ENCODE measurements at places on chromosomes 7 and 10.

GRCh38 chr7:17713584-17713983 is 226.7 kb downstream of the SNX13 start:
- DNase-seq: no peak

DNA sequence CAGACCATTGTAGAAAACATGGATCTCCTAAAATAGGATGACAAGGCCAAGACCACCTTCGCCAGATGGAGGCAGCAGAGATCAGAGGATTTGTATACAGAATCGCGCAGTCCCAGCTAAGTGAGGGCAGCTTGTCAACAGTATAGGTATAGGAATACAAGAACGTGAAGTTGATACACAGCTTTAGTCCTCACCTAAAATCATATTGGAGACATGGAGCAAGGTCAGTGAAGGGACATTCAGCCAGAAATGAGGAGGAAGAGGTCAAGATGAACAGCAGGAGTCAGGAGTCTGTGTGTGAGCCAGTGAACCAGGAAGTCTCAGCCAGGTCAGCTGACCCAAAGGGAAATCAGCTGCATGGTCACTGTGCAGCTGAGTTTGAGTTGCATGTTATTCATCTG is 263.4 kb upstream of the PRKCQ start:
- no peak for DNase-seq

- DNase-seq: no peak
Measured at GRCh38 chr7:47704936-47705335, 123.0 kb upstream of the TNS3 start.

DNA sequence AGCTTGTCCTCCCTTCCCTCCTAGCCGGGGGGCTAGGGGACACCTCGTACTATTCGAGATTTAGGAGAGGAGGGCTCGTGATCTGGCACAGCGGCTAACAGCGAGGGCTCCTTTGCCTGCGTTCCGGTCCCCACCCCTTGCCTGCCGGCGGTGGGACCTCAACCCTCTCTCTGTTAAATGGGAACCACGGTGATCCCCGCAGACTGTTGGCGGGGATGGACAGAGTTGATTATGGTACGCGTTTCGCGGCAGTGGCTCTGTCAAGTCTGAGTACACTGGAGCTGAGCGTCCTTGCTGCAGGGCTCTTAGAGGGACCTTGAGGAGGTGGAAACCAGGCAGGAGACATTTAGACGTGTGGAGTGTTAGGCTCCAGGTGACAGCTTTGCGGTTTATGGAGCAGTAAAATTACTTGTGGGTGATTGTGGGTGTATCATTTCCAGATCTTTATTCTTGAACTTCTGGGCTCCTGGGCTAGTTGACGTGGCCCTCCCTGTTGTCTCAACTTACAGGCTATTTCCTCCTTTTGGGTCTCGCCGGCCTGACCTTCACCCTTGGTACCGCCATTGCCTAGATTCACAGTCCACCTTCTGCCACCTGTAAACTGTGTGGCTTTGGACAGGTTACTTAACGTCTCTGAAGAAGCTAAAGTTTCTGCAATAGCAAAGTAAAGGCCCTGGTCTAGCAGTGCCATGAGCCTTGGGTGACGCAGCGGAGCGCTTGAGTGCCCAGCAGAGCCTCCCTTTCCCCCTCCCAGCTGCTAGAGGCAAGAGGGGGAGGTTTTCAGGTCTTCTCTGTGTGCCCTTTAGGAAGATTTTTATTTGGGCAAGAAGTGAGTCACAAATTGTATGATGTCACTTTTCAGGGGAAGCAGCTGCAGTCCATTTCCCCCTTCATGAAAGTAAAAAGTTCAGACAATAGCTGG is 739 bp downstream of the CASP7 start:
- no peak for DNase-seq

DNA sequence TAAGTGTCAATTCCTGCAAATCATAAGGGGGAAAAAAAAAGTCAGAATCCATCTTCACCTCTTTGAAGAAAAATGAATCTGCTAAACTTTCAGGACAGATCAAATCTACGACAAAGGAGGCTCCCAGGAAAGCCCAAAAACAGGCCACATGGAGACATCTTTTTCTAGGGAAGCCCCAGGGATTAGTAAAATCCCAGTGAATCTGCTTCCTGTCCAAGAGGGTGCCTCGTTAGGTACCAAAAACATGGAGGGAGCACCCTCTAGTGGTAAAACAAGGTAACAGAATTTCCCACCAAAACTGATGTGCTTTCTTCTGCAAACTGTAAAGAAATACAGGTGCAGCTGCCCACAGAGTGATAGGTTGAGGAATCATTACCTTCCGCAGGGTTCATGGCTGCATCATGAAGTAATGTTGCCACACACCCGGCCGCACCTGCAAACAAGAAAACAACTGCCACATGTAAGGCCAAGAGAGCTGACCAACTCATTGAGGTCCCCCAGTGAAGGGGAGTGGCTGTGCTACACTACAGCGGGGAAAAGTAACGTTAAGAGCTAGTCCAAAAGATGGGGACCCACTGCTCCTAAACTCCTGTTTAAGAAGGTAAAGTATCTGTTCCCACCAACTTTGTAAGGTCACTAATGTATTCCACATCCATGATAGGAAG is 7.9 kb downstream of the SLC25A28 start:
- DNase-seq: peak; percentile 26

DNA sequence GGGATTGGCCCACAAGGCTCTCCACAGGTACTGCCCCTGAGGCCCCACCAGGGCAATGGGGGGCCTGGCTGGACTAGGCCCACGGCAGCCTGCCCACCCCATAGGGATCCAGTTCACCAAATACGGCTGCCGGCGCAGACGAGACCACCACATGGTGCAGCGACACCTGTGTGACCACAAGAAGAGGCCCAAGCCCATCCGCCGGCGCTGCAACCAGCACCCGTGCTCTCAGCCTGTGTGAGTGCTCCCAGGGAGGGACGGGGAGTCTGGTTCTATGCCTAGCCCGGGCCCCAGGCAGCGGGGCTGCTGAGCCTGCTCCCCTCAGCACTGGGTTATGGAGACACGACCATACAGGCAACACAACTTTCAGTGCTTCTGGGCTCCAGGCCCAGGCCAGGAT is 33.2 kb downstream of the TBATA start:
- DNase-seq: no peak

GRCh38 chr7:80942261-80943041 is 23.6 kb upstream of the SEMA3C start:
- no peak for DNase-seq

Measured in CD4-positive, CD25-positive, alpha-beta regulatory T cell (primary cell).